ENCODE measurements at places on chromosomes 7 and 10.

DNA sequence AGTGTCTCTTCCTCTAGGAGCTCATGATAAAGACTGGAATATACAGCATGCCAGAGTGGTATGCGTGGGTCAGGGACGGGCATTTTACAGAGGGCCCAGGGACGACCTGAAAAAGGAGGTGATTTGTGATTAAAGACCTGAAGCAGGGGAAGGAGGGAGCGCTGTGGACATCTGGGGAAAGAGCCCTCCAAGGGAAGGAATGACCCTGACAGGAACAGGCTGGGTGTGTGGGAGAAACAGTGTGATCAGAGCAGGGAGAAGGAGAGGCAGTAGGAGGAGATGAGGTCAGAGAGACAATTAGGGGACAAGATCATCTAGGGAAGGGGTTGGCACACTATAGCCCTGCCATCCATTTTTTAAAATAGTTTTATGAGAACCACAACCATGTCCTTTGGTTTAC, 3.4 kb upstream of the RASSF4 start:
- no peak for DNase-seq

DNA sequence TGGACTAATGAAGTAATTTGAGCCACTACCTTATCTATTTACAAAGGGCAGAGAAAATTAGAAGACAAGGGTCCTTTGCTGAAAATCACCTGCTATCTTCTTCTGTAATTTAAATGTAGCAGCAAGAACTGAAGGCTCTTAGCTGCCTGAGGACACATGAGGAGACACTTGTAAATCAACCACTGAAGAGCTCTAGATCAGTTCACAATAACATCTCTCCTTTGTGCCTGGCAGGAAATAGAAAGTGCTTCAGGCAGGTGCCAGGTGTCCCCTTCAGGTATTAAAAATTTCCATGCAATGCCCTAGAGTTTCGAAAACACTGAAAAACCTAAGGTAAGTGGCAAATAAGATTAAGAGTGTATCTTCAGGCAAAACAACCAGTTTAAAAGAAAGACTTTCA, 474.6 kb downstream of the GRM8 start:
- no peak for DNase-seq

DNA sequence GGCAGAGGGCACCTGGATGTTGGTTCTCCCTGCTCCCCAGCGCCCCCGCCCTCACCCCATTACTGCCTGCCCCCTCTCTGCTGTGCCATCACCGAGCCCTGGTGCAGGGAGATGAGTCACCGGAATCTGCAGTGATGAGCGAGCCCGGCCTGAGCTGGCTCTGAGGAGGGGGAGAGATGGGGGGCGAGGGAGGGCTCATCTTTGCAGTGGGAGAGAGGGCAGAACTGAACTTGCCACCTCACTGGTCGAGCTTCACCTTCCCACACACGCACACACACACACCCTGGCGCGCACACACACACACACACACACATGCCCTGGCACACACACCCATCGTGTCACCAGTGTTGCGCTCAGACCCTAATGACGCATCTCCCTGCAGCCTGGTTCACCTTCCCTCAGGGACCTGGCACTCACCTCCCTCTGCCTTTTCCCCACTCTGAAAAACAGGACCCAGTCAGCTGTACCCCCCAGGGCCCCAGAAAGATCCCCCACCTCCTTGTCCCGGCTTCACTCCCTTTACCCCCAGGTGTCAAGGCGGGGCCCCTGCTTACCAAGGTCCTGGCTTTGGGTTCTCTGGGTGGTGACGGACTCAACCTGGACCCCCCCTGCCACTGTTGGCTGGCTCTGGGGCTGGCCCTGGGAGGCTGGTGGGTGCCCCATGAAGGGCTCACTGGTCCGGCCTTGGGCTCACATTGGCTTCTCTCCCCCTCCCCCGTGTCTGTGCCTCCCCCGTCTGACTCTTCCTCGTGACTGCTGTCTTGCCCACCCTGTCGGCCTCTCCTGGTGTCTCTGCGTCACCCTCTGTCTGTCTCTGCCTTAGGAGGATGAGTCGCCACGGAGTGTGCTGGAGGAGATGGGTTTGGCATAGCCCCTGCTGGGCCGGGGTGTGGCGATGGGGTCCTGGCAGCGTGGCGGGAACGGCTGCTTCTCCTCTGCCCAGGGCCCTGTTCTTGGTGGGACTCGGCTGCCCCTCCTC, 5.4 kb downstream of the VGF start:
- DNase-seq, result no peak

DNA sequence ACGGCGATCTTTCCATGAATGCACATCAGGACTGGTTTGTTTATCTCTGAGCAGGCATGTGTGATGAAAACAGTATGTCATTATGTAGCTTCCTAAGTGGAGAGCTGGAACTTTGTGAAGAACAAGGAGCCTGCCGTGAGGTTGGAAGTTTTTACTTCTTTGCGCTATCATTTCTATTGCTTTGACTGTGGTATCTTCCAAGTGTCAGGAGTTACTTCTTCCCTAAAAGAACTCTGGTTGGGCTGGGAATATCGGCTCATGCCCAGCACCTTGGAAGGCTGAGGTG, 167.4 kb upstream of the AHR start:
- DNase-seq, result no peak

DNA sequence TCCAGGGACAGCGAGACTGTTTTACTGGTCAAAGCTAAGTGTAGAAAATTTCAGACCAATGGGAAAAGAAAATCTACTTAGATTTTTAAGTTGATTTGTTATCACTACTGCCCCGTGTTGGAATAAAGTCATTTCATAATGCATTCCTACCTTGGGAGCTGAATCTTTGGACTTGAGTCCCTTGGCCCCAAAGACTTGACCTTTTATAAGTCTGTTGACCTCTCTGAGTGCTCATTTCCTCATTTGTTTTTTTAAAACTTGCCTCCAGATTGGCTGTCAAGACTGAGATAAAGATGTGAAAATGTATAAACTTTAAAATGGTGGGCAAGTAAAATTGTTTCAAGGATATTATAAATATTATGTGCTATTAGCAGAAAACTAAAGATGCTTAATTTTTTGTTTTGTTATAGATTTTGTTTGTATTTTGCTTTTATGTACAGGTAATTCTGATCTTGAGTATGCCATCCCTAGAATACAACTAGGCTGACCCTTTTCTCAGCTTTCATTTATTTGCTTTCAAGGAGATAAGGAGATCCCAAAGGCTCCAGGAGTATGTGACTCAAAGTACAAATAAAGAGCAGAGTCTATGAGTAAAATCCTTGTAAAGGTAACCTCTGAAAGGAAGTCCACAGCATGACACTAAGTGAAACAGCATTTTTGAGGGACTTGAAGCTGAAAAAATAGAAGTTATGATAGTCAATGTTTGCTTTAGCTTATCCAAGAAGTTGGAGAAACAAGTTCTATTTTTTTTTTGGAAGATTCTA, 54.6 kb downstream of the TMEM26 start:
- no peak for DNase-seq

DNA sequence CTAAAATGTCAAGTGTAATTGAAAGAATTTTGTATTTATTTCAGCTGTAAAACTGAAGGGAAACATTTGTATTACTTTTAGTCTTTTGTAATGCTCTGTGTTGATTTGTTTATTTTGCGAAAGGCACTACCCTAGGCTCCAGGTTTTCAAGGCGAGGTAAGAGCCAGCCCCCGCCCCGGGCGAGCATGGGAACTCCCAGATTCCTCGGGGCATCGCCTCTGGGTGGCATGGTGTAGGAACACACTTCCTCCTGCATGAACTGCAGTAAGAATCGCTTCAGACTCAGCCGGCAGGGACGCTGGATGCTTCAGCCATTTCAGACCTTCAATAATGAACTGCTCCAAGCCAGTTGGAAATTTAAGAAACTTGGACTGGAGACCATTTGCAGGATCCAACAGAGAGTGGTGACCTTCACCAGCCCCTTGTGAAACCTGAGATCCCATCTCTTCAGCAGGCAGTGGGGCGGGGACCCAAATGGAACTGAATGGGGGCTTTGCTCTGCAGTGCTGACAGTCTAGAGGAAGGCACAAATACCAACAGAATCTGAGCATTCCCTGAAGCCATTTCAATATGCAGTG, 544.3 kb upstream of the MGMT start:
- no peak for DNase-seq

GRCh38 chr10:30438021-30438850, 4.3 kb downstream of the MAP3K8 start:
- DNase-seq, result no peak

DNA sequence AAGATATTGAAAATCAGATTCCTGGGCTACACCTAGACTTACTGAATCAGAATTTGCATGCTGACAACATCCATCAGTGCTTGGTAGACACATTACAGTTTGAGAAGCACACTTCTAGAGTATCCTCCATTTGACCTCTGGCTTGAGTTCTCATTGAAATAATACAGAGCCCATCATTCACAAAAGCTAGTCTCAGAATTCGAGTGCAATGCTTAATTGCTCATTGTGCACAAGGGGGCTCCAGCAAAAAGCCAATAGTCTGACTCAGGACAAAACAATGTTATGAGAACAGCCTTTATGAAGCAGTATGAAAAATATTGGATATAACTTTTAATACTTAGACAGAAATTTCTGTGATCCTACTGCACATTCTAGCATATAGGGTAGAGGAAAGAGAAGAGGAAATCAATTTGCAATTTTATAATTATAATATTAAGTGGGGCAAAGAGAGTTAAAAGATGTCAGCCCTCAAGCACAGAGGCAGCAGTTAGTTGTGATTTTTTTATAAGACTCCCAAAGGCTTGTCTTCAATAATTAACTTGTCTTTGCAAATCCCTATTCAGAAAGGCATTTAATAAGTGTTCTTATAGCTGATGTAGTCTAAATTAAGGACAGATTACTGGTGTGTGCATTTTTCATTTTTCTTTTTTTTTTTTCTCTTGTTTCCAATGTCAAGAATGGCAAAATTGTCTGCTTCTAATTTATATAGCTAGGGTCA, 105.8 kb upstream of the ANK3 start:
- DNase-seq, result no peak

- no peak for DNase-seq
These were observed 1.7 kb downstream of the TES start for GRCh38 chr7:116211913-116212596.

GRCh38 chr10:8767591-8767990, 713.1 kb downstream of the GATA3 start:
- DNase-seq, result no peak

DNA sequence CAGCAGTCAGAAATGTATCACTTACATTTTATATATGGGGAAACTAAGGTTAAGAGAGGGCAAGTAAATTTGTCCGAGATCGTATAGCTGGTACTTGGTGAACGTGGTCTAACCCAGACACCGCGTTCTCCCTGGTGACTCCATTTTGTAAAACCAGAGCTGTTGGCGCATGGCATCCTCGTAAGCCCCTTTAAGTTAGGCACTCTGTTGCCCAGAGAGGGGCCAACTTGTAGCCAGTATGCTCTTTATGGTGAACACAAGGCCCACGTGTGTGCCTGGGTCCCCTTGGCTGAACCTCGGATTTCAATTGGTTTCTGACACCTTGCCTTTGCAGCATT, 39.7 kb upstream of the ZNF518A start:
- no peak for DNase-seq

GRCh38 chr10:15368101-15368855, 2.8 kb downstream of the FAM171A1 start:
- no peak for DNase-seq

DNA sequence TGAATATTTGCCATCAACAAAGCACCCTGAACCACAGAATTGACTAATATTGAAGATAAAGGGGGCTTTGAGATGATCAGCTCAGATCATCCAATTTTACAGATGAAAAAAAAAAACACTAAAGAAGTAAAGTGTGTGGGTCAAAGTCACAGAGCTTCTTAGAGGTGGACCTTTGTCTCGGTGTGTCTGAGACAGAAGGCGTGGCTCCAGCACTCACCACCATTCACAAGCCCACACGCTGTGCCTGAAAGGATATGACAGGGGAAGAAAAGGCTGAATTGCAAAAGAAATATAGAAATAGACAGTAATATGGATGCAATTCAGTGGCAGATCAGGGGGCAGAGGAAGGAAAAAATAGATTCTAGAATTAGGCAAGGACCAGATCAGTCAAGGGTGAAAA, 114.9 kb upstream of the PLXNA4 start:
- no peak for DNase-seq

GRCh38 chr7:94922457-94922856, 15.1 kb downstream of the PPP1R9A start:
- no peak for DNase-seq

DNA sequence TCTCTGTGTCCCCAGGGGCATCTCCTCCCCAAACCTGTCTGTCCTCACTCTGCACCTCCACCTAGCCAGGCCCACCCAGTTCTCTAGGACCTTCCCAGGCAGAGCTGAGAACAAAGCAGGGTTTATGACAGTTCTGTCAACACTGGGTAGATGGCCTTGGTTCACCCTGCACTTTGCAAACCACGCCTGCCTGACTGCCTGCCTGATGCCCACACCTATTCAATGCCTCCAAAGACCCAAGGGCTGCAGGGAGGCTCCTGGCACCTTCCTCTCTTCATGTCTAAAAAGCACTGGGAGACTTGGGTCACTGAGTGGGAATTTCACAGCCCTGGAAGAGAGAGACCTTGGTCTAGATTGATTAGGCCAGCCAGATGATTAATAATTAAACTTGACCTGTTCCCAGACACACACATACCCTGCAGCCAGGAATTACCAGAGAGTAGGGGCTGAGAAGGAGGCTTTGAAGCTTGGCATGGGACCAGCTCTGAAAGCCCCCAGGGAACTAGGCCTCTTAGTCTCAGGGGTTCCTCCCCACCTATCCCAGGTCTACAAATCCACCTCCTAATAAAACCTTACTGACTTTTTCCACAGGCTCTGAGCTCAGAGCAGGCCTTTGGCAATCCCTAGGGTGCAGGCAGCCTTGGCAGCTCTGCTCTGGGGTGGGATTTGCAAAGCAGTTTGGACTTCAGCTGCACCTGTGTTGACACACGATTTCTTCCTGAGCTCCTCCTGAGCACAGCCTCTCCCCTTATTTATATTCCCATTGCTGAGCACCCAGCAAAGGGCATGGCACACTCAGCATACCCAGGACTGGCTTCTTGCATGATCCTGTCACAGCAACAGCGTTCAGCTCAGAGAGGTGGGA, 25.7 kb upstream of the PDCD4 start:
- no peak for DNase-seq

DNA sequence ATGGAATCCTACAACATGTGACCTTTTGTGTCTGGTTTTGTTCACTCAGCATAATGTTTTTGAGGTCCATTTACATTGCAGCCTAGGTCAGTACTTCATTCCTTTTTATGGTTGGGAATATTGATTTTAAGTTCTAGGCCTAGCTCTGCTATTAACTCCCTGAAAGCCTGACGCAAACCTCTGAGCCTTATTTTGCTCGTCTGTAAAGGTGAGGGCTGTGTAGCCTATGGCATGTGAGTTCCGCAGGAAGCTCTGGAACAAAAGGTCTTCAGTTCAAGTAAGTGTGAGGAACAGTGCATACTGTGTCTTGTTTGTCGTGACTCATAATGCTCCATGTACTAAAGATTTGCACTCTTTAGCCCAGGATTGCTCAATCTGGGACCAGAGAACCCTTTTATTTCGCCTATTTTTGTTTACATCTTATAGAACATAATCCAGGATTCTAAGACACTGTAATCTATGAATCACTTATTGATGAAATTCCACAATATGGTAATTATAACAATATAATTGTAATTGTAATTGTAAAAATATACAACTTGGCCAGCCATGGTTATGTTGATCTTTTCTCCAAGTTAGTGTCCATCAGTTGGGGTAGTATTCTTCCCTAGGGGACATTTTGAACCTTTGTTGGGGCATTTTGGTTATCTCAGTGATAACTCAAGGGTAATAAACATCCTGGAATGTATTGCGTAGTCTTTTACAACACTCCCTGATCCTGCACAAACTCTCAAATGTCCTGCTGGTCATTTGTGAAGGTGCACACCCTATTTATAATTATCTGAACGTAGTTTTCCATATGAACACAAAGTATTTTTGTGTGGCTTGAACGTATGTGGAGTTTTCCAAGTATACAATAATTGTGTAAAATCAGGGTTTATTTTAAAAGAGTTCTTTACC, 184.7 kb downstream of the VTI1A start:
- DNase-seq, result no peak

GRCh38 chr7:106029451-106029850, 66.4 kb downstream of the CDHR3 start:
- DNase-seq, result no peak

Measured in CMK (cell line).